Spleen (tissue), 13 donors: ENCODE measurements at places on chromosomes 11 and 22. TPM values are rescaled to one million over a fixed set of nuclear protein-coding genes. Genes with fewer than 3 reads are reported as not detected.

The SUSD2 gene
- 1.6 TPM for total RNA-seq

The SMIM38 gene
- total RNA-seq: 1.1 TPM

The CREB3L1 gene
- 5.0 TPM for total RNA-seq

The TEX12 gene
- total RNA-seq: not detected
